ENCODE measurements at places on chromosomes 3 and 15.

DNA sequence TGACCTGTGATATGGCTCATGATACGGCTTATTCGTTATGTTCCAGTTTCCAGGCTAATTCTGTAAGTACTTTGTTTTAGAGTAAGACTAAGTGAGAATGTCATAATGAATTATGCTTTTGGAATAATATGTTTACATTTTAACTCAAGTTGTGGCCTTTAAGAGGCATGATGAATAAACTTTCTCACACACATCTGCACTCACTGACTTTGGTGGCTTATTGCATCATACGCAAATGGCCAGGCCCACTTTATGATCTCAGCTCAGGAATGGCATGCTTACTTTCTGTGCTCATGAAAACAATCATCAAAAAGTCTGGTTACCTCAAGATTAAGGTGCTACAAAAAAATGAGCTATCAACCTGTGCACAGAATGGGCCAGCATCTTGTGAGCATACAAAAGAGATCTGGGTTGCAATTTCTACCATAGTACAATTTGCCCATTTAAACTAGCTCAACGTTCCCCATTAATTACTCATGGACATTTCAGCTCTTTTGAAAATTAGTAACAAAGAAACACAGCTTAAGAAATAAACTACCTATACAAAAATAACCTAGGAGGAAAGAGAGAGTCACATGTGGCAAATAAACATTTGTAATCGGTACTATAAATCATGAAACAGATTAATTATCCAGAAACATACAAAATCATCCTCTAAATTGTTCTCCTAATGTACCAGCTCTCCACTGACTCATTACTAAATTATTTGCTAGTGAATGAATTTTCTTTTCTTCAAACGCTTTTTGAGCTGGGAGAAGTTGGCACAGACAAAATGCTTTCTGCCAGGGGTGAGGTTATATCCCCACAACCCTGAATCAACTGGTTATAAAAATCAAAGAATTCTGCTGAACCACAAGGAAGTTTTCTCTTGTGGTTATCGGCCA lies 439.0 kb upstream of the ADAMTS9 start:
- DNase-seq = peak; percentile 31

DNA sequence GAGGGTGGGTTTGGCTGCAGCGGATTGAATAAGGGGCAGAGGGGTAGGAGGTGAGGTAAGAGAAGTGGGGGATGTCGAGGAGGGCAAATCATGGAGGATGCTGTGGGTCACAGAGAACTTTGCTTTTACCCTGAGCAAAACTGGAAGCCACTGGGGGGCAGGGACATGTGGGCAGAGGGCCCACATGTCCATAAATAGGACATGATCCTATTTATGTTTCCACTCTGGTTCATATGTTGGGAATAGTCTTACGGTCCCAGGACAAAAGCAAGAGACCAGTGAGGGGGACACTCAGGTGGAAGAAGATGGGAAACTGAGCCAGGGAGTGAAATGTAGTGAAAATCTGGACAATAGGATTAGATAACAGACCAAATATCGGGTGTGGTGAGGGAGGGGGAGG lies 85.5 kb upstream of the MRPS22 start:
- DNase-seq = no peak

GRCh38 chr3:134485075-134485717 lies 589 bp downstream of the ANAPC13 start:
- no peak for DNase-seq

GRCh38 chr3:20588781-20589180 lies 402.8 kb upstream of the SGO1 start:
- DNase-seq = no peak

Data from iris pigment epithelial cell (primary cell).